ENCODE measurements at places on chromosomes 5 and 9.
A peak's percentile ranks its signal among the peaks of the same experiment; 100 is the strongest.

GRCh38 chr9:126151686-126152134 is 174.9 kb upstream of the MVB12B start:
- DNase-seq, result peak; percentile 39

- DNase-seq, result no peak
These were observed 12.4 kb upstream of the CDH18 start for GRCh38 chr5:20000416-20000815.

- no peak for DNase-seq
These were observed 145.3 kb upstream of the SMARCA2 start for GRCh38 chr9:1869843-1870242.

DNA sequence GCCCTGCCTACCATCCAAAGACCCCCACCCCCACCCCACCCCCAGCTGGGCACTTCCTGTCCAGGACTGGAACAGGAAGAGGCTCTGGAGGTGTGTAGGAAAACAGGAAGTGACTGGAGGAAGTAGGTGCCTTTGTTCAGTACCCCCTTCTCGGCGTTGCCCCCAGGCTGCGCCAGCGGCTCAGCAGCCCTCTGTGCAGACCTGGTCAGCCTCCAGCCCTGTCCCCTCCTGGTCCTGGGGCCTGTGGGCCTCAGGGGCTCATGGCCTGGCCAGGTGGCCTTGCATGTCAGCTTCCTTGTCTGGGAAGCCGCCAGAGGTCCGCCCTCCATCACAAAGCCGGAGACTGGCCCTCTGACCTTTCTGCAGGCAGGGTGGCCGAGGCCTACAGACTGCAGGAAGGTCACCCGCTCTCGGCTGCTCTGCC is 26.0 kb downstream of the FLT4 start:
- DNase-seq, result no peak

GRCh38 chr9:79116041-79116440 is 455.7 kb upstream of the TLE4 start:
- no peak for DNase-seq

GRCh38 chr5:38446029-38446522 is 110.4 kb downstream of the LIFR start:
- DNase-seq, result no peak

GRCh38 chr9:37283730-37284325 is 138.7 kb upstream of the GRHPR start:
- no peak for DNase-seq

DNA sequence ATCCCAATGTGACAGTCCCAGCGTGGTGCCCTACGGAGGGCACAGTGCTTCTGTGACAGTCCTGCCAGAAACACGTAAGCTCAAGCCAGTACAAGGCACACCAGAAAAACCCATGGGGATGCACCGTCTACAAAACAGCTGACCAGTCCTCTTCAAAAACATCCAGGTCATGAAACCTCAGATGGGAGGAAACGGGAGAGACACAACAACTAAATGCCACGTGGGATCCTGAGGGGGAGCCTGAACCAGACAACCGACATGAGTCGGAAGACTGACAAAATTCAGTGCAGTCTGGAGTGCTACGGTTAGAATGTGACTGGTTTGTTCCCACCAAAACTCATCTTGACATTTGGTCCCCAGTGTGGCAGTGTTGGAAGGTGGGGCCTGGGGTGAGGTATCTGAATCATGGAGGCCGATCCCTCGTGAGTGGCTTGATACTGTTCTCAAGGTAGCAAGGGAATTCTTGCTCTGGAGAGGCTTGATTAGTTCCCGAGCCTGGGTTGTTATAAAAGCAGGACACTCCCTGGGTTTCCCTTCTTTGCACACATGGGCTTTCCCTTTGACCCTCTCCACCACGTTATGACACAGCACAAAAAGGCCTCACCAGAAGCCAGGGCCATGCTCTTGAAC is 55.4 kb downstream of the ADAMTS2 start:
- DNase-seq, result no peak

- peak; percentile 43 for DNase-seq
These were observed 86.7 kb downstream of the SLC1A3 start for GRCh38 chr5:36692791-36693763.

GRCh38 chr5:173329491-173330337 is 1.5 kb upstream of the STC2 start:
- DNase-seq, result peak; percentile 16

DNA sequence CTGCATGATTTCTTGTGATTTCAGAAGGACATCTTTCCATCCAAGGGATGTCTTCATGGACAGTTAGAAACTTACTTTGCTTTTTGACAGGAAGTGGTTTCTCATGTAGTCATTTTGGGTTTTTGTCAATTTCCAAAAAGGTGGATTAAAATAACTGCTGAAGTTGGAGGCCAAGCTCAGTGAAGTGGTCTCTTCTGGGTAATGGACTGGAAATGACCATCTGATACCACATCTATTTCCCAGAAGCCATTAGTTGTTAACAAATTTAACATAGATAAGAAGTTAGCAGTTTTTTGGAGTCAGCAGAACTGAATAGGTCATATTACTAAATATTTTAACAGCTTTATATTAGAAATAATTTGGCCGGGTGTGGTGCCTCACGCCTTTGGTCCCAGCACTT is 86.2 kb upstream of the MYO10 start:
- no peak for DNase-seq

DNA sequence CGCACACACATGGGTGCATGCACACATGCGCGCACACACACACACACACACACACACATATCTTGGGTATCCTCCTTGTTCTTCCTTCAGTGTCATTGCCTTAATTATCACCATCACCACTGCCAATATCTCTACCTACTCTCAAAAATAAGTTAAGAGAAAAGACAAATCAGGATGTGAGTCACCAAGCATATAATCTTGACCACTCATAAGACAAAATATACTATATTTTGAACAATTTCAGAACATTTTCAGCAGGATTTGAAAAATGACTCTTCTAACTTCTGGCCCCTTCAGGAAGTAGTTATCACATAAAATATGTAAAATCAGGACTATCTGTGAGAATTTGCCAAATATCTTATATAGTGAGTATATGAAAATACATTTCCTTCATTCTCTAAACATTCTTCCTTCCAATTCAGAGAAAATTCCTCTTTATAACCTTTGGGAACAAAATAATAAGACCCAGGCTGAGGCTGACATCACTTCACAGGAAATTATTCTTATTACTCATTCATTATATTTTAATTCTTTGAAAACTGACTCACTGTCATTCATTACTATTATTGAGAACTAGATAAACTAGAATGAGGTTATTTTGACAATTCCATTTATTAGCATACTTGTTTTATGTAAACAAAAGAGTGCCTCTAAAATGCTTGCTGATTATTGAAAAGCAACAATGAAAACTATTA is 772.0 kb upstream of the ACO1 start:
- DNase-seq, result no peak

DNA sequence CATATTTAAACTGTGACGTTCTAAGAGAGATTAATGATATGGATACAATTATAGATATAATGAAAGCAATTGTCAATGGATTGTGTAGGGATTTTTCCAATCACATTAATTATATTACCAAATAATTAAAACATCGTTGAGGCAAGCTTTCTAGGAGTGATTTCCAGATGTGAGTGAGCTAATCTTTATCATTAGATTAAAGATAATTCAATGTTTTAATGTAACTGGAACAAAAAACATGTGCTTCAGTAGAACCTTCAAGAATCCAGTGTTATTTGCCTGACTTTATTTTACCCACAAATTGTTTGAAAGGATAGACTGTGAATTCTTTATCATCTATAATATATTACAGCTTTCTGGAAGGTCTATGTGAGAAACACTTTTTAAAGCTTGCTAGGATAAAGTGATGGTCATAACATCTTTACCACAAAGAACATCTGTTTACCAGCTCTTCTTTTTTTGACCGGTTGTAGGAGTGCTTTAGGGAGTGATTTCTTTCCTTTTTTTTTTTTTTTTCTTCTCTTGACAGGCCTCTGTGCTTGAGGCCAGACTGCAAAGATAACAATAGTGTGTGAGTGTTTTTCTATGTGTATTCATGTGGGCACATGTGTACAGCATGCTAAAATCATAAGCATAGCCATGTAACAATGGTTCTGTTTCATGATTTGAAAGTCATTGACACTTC is 35.0 kb downstream of the SNCAIP start:
- no peak for DNase-seq

DNA sequence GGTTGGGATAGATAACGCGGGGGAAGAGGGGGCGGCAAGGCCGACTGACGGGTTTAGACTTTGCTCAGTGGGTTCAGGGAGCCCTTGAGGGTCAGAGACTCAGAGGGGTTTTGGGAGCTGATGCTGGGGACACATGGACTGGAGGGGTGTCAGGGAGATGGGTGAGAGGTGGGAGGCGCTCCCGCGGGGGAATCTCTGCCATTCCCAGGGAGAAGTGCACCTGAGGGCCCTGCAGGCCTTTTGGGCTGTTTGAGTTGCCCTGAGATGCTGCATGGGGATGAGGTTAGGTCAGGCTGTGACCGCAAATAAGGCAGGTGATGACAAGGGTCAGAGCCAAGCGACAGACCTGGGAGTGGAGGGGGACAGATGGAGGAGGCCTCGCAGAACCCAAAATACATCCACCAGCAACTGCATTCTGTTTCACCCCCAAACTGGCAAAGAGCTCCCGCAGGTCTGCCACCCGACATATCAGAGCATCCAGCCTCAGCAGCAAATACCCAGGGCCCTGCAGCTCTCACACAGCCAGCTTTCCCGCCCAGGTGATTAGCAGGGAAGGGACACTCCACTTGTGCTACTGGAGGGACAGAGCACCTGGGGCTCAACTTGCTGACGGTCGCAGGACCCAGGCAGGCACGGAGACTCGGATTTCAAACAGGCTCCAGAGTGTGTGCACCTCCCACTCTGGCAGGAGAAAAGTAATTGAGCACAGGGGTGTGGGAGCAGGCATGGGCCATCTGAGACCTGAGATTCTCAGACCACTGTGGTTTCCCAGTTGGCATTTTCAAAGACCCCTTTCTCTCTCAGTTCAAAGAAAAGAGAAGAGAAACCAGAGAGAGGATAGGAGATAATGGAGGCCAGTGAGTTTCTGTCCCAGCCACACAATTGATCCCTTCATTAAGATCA is 26.4 kb downstream of the TMOD1 start:
- peak; percentile 68 for DNase-seq

GRCh38 chr5:93010616-93011015 is 570.4 kb downstream of the NR2F1-AS1 start:
- DNase-seq, result no peak

- no peak for DNase-seq
These were observed 306.6 kb downstream of the MLLT3 start for GRCh38 chr9:20315677-20316076.

GRCh38 chr9:5708414-5708813 is 79.5 kb downstream of the RIC1 start:
- no peak for DNase-seq

GRCh38 chr5:173495225-173495904 is 121.1 kb downstream of the BOD1 start:
- no peak for DNase-seq

DNA sequence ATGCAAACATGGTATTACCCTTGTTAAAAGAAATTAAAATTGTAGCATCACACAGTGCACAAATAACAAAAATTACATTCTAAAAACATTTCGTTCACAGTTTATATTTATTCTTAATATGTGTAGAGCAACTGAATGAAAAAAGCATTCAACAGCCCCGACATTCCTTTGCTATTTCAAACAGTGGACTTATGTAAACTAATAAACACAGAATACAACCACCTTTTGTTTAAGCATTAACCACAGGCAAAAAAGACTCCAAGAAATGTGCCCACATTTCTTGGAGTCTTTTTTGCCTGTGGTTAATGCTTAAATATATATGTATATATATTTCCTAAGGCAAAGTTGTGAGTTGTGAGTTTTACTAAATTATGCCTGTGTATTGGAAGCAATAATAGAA is 532.5 kb upstream of the DAP start:
- no peak for DNase-seq

GRCh38 chr9:83978992-83979811 is 813 bp downstream of the HNRNPK start:
- peak; percentile 49 for DNase-seq

DNA sequence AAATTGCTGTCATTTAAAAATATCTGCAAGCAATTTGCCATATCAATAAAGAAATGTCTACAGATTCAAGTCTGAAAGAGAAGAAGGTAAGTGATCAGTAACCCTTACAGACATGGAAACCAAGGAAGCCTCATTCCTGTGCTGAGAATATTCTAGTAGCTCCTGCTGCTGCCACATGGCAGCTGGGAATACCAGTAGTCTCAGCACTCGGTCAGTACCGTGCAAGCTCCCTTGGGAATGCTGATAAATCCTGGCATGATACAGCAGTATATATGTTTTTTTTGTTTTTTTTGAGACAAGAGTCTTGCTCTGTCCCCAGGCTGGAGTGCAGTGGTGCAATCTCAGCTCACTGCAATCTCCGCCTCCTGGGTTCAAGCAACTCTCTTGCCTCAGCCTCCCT is 27.9 kb downstream of the NANS start:
- DNase-seq, result no peak

DNA sequence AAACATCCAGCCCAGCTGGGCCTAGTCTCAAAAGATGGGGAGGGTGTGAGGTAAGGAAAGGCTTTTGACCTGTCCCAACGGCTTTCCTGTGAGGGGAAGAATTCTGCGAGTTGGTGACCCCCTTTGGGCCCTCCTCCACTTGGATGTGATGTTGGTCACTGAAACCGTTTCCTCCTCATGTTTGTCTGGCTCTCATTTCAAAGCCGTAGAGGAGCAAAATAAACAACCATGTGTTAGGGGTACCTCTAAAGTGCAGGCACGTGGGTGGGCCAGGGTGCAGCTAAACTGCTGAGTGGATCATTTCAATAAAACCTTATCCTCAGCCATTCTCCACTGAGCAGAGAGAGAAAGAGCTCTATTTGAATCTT is 84.3 kb upstream of the MELK start:
- no peak for DNase-seq

DNA sequence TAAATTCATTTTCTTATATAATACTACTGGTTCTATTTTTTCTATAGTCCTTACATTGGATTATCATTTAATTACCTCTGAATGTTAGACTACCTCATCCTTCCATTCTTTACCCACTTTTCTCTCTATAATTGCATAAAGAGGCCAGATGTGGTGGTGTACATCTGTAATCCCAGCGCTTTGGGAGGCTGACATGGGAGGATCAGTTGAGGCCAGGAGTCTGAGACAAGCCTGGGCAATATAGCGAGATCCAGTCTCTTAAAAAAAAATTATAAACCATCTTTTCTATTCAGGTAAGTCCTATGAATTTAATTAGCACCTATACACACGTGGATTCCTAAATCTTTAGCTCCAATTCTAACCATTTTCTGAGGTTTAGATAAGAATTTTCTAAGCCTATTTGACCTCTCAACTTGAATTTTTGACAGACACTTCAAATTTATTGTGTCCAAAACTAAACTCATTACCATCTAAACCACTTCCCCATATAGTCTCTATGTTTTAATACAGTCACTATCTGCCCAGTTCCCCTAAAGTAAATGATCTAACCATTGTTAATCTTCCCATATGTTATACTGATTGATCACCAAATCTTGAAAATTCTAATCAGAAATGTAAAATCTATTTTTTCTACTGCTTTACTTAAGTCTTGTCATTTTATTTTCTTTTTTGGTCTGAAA is 33.0 kb upstream of the CHD1 start:
- DNase-seq, result no peak

GRCh38 chr5:36378551-36378950 is 76.8 kb upstream of the RANBP3L start:
- no peak for DNase-seq

- no peak for DNase-seq
These were observed 95.9 kb upstream of the GNAQ start for GRCh38 chr9:78127279-78128225.

GRCh38 chr5:73115399-73116051 is 4.8 kb upstream of the TMEM171 start:
- DNase-seq, result no peak

Data from NCI-H510A treated with DMSO at 0.1 percent for 48 hours (cell line).